HFF-Myc (cell line): ENCODE measurements at places on chromosomes 7 and 10.

DNA sequence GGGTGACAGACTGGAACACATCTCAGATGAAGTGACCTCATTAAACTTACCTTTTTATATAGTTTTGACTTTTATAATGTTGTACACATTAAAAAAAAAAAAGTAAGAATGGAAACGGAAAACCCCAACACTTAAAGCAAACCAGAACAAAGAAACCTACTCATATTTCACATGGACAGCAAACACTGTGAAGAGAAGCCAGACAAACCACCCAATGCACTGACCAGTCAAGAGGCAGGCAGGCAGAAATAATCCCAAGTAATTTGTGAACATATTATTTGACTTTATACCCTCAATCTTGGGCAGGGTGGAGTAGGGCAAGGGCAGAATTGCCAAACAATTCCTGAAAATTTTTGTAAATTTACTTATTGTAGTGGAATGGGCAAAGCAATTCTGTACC, 39.8 kb downstream of the WAPL start:
- DNase-seq: no peak

- DNase-seq: no peak
Observed at GRCh38 chr10:73073627-73074026, 23.0 kb downstream of the P4HA1 start.

- DNase-seq: no peak
Observed at GRCh38 chr7:45292481-45292880, 134.9 kb downstream of the RAMP3 start.

GRCh38 chr10:15737656-15738055, 17.9 kb upstream of the ITGA8 start:
- DNase-seq: no peak

GRCh38 chr10:132477398-132478340, 59.9 kb upstream of the INPP5A start:
- no peak for DNase-seq

DNA sequence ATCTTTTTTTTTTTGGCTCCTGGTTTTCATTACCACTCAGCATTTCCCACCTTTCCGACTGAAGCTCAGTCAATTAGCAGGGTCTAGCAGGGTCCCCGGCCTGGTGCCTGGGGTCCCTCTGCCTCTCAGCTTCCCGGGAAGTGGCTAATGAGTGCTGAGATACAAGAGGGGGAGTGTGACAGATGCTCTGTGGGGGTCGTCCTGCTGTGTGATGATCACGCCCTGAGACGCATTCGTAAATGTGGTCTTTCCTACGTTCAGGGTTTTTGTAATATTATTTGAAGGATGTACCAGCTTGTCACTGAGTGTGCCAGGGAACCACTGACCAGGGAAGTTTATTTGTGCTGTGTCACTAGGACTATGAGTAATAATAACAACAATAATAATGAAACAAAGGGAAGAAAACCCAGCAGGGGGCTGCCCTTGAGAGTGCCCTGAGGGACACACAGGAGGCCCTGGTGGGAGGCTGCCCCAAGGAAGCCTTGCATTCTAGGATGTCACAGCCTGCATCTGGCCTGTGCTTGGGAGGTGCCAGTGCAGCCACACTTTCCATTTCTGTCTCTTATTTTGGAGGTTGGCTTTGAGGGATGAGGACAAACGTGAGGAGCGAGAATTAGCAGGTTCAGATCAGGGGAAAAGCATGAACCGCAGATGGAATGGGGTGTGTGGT, 337.8 kb downstream of the ADARB2 start:
- no peak for DNase-seq
